Retinal pigment epithelial cell (primary cell): ENCODE measurements at places on chromosomes 7 and 10.

- DNase-seq, result no peak
These were observed 139.7 kb downstream of the ELFN1 start for GRCh38 chr7:1809601-1810258.

DNA sequence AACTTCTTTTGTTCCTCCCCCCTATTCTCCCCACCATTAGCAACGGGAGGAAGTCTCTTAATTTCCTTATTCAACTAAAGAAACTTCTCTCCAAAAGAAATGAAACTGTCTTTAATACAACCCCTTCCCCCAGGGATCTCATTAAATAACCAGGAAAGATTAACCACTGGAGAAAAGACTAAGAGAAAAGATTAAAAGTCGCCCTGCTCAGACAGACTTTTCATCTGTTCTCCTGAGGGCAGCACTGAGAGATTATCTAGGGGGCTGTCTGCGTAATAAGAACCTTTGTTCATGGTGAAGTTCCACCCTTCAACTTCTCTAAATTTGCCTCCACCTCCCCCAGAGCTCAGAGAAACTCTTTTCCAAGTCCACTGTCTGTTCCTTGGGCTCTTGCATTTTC is 105.5 kb downstream of the HGF start:
- DNase-seq, result no peak

GRCh38 chr10:119090026-119090795 is 9.6 kb upstream of the EIF3A start:
- DNase-seq, result no peak

GRCh38 chr7:12884033-12884432 is 196.6 kb downstream of the ARL4A start:
- DNase-seq, result no peak

- DNase-seq, result no peak
These were observed 503.5 kb upstream of the TPK1 start for GRCh38 chr7:145339319-145339718.

- DNase-seq, result no peak
These were observed 29.3 kb downstream of the PRSS2 start for GRCh38 chr7:142800088-142800487.

- DNase-seq, result no peak
These were observed 20.5 kb upstream of the JAZF1 start for GRCh38 chr7:28201131-28201530.

DNA sequence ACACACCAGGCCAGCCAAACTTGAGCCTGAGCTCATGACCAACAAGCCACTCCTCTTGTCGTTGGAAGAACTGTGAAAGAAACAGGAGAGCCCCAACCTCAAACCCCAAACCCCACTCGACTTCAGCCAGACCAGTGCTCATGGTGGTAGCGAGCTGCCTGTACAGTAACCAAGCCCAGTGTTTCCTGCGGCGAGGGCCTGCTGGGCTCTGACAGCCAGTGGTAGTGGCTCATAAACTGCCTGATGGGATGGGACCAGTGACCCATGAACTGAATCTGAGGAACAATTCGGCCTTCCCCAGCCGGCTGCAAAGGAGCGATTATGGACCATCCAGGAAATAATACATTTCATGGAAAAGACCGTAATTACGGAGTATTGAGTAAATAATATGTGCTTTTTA is 191.9 kb downstream of the RPS24 start:
- DNase-seq, result no peak

DNA sequence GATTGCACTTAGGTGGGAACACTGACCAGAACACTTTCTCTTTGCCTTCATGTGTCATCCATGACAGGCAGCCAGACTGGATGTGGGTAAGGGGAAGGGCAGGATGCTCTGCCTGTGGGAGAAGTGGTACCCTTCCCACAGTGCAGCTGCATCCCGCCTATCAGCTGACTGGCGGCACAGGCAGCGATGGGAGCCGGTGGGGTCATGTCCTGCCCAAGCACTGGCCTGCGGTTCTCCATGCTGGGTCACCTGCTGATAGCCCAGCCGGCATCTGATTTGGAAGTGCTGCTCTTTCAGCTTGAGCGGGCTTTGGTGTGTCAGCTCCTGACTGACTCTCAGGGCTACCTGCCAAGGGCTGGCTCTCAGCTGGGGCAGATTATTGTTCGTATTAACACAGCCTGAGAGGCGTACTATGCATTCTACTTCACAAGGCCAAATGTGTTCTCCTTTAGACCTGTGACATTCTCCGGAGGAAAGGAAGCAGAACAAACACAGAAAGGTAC is 105.2 kb upstream of the PDLIM1 start:
- no peak for DNase-seq

DNA sequence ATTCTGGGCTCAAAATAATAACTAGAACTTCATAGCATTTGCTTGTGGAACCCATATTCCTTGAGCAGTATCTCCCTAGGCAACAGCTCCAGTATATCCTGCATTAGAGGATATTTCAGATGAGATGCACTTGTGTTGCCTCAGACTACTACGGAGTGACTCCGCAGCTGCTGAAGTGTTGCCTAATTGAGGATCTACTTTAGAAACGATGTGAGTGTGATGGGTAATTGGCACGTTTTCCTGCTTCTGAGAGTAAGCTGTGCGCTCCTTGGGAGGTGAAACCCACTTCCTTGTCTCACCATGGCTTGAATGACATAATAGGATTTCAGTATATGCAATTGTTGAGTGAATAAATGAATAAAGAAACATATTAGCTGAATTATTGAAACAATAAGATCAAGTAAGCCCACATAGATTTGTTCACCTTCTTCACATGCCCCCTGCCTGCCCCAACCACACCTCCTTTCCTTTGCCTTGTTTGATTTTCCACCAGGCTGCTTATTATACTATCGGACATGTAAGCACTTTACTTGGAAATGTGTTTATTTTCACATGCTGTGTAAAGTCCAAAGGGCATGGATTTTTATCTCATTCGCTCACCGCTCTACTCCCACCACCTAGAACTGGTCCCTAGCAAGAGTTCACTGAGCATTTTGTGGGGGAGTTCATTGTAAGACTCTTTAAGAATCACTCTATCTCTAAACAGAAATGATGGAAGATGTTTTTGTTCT is 303.8 kb downstream of the KCNMA1 start:
- DNase-seq, result no peak

DNA sequence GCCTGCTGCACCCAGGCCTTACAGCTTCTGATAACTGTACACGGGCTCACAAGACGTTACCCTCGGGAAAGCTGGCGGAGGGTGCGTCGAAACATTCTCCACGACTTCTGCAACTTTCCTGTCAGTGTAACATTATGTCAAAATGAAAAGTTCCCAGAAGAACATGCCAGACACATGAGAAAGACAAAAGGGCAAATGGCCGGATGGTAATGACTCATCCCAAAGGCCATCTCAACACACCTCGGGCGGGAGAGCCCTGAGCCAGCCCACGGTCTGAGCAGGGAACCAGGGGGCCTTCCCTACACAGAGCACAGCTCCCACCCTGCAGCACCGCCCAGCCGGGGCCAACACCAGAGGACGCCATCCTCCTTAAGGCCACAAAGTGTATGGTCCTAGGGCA is 118.7 kb downstream of the MAD1L1 start:
- DNase-seq, result no peak

- DNase-seq, result no peak
These were observed 54.5 kb downstream of the FRMD4A start for GRCh38 chr10:14276210-14276609.

GRCh38 chr7:110600956-110601355 is 490.0 kb upstream of the LRRN3 start:
- DNase-seq, result peak; percentile 34

DNA sequence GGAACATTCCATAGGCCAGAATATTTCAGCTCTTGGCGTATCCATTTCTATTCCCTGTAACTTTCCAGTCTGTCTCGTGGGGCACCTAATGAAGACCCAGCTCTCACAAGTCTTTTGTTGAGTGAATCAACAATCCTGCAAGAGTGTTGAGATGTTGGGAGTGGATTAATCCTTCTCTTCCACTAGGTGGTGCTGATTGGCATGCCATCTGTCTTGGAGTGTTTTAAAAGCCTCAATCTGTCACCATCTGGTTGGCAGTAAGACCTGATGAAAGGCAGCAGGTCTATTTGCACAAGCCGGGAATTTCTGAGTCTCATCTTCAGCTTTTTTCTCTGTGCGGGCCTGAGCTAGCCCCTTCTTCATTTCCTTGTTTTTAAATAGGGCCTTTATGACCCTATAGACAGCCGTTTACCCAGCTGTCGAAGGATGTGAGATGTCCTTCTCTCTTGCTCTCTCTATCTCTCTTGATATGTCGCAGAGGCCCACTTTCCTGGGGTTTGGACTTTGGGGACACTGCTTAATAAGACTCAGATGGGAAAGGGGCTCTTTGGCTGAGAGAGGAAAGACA is 180.5 kb downstream of the ZNF365 start:
- DNase-seq, result no peak

DNA sequence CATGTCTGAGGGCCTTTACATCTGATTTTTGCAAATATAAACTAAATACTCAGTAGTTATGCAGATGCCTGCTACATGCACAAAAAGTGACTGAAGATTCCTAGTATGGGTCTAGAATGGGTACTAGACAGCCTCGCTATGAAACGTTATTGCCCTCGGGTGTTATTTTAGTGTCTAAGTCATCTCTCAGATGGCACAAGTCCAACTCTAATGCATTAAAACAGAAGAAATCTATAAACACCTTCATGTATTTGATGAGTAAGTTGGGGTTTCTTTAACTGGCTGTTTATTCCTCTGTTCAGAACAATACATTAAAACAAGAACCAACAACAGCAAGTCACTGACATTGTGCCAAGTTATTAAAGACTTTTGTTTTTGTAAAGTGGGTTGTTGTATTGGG is 41.6 kb downstream of the TEX36 start:
- DNase-seq, result no peak

GRCh38 chr10:492836-493235 is 196.6 kb downstream of the DIP2C start:
- DNase-seq, result no peak

DNA sequence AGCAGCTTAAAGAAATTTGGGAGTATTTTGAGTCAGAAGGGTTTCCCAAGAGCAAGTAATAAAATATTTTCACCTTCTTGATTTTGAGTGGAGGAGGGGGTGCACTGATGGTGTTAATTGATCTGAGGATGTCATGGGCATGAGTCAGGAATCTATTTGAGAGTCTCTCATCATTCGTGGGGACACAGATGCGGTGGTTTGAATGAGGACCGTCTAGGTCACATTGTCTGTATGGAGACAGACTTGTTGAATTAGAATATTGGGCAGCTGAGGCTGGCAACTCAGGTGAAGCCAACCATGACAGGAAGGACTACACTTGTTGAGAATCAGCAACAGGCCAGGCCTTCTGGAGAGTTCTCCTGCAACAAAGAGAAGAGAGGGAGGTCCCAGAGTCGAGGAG is 127.0 kb downstream of the INSYN2A start:
- DNase-seq, result no peak

- DNase-seq, result no peak
These were observed 63.8 kb upstream of the SMNDC1 start for GRCh38 chr10:110368556-110368955.

GRCh38 chr10:48678041-48678440 is 6.6 kb upstream of the WDFY4 start:
- DNase-seq, result no peak

DNA sequence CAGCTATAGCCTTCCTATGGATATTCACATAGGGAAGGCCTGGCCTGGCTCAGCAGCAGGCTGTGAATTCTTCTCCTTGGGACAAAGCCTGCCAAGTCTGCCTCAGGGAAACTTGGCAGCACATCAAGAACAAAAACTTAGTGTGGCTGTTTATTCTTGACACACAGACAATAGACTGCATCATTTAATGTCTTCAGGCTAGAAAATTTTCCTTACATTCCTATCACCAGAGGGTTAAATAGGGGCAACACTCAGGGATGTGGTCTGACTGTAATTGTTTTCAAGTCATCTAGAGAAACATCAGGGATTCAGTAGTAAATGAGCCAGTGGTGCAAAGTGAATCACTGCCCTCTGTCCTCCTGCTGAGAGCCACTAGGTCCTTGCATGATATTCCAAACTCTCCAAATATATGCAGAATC is 137.3 kb downstream of the SEMA3C start:
- peak; percentile 52 for DNase-seq

GRCh38 chr7:140506788-140507464 is 27.6 kb upstream of the MKRN1 start:
- no peak for DNase-seq

DNA sequence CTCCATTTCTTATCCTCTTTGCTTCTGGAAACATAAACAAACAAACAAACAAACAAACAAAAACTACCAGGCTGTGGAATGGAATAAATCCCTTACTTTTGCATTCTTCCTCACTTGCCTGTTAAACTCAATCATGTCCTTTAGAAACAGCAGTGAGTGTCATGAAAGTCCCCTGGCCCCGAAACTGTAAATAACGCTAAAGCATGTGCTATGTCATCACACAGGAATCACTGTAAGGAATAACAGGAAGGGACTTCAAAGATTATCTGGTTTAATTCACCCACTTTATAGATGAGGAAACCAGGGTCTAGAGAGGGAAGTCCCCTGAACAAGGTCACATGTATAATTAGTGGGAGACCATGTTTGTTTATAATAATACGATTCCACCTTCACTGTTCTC is 159.4 kb upstream of the MEOX2 start:
- DNase-seq, result no peak

GRCh38 chr7:37119296-37119860 is 329.3 kb downstream of the ELMO1 start:
- no peak for DNase-seq

GRCh38 chr7:107049971-107050532 is 5.5 kb downstream of the PRKAR2B start:
- DNase-seq, result no peak

GRCh38 chr7:6505685-6506559 is 45.3 kb downstream of the GRID2IP start:
- DNase-seq, result no peak

GRCh38 chr7:44212018-44212417 is 11.2 kb downstream of the YKT6 start:
- no peak for DNase-seq

GRCh38 chr7:30613366-30614325 is 19.0 kb downstream of the GARS1 start:
- DNase-seq, result no peak

DNA sequence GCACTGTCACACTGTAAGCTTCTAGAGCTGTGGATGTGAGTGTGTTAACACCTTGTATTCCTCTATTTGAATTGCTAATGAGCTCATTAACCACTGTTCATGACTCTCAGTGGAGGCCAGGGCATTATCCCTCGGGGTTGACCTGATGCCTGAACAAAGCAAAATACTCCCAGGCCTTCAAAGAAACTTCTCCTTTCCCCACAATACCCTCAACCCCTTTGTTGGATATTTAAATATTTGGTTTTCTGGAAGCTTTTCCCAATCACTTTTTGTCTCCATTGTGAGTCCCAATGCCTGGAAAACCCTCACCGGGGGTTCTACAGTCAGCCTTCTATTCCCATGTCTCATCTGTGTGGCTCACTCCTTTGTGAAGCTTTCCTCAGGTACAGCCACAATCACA is 780.1 kb downstream of the PHTF2 start:
- no peak for DNase-seq

DNA sequence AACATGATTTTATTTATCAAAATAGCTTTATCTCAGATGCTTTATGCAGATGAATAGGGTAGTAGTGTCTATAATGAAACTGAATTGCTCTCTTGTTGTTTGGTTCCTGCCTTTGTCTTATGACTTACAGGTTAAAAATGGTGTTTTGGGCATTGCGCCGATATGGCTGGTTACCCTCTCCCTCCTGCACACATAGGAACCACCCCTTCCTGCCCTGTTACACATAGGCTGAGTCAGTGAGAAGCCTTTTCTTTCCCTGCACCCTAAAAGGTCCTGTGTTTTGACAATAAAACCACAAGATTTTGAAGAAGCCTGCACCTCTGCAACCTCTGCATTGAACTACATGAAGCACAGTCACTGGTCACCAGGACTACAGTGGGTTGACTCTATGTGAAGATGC is 655.8 kb upstream of the ANKRD30A start:
- DNase-seq, result no peak
